Astrocyte (in vitro differentiated cells and primary cell): ENCODE measurements at places on chromosomes 2 and 18. TPM values are rescaled to one million over a fixed set of nuclear protein-coding genes. Genes with fewer than 3 reads are reported as not detected.

DNA sequence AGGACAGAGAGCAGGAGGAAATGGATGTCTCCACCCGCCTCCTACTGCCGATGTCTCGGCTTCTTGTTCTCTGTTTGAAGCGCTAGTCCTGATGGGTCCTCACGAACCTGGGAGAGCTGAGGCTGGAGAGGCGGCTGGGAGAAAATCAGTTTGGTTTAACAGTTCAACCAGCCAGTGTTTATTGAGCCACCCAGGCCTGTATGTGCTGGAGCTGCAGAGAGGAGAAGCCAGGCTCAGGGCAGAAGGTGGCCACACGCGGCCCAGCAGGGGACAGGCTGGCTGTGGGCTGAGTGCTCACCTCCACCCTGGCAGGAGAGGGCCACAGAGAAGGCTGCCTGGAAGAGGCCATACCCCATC lies 202.1 kb downstream of the CYP26B1 start:
- H3K36me3 ChIP-seq = no peaks in the 10 kb centered on the region
- no peak overlapping the region for H3K4me3 ChIP-seq
- DNase-seq = no peak
- H3K27me3 ChIP-seq = peaks cover 2% of the 10 kb centered on the region

- no peak overlapping the region for H3K27ac ChIP-seq
- H3K4me1 ChIP-seq = no peaks in the 10 kb centered on the region
- no peak for DNase-seq
- H3K4me3 ChIP-seq = no peak overlapping the region
These were observed 78.0 kb upstream of the OTX1 start for GRCh38 chr2:62972601-62973000.

- no peak overlapping the region for H3K27ac ChIP-seq
- peak; percentile 14 for DNase-seq
These were observed 124.5 kb upstream of the BARD1 start for GRCh38 chr2:214934006-214934405.

DNA sequence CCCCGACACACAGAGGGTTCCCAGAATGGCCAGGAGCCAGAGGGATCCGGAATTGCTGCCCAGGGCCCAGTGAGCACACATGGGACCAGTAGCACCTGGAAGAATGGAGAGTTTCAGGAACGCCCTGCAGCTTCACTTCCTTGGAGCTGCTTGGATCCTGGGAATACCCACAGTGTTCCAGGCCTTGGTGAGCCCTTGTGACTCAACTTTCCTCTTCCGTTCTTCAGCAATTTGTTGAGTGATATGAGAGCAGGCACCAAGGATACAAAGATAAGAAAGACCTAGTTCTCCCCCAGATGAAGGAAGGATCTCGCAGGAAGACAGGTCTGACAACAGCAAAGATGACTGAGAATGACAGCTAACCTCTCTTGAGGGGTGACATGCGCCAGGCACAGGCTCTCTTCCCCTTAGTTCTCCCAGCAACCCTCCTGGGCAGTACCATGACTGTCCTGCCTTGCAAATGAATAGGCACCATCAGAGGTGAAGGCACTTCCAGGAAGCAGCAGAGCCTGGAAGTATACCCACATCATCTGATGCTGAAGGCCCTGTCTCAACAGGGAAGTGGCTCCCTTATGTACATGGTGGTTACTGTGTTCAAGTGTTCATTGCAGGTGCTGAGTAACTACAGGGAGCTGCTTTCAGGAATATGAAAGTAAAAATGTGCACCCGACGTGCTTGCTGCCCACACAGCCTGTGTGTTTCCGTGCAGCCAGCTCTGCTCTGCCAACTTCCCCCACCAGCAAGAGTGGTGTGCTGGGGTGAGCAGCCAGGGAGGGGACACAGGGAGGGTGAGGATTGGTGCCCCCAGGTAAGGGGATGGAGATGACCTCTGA lies 116.2 kb downstream of the STPG4 start:
- no peak for DNase-seq
- H3K27me3 ChIP-seq = no peaks in the 10 kb centered on the region
- no peak overlapping the region for H3K27ac ChIP-seq
- H3K4me3 ChIP-seq = no peak overlapping the region
- H3K4me1 ChIP-seq = peaks cover 47% of the 10 kb centered on the region

- H3K4me3 ChIP-seq = no peak overlapping the region
- no peaks in the 10 kb centered on the region for H3K27me3 ChIP-seq
- DNase-seq = no peak
- no peaks in the 10 kb centered on the region for H3K4me1 ChIP-seq
- H3K27ac ChIP-seq = no peak overlapping the region
These were observed 85.2 kb upstream of the SESTD1 start for GRCh38 chr2:179349670-179350303.

- H3K4me1 ChIP-seq = peaks cover 3% of the 10 kb centered on the region
- H3K4me3 ChIP-seq = no peak overlapping the region
- DNase-seq = peak; percentile 84
- H3K36me3 ChIP-seq = no peaks in the 10 kb centered on the region
- H3K27me3 ChIP-seq = no peaks in the 10 kb centered on the region
- no peak overlapping the region for H3K27ac ChIP-seq
These were observed 101.7 kb upstream of the PGAP1 start for GRCh38 chr2:197028230-197028629.

DNA sequence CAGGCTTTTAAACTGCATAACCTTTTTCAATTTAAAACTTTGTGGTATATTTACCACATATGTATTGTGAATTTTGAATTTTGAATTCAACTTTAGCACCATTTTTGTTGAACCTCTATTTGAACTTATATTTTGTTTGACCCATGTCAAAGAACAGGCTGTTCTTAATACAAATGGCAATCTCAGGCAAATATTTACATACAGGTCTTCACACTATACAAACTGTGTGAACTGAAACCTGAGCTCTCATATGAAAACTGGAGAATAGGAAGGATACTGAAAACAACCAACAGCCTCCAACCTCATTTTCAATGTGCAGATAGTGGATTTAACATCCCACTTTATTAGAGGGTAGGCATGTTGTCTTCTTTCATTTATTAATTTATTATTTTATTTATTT lies 491.8 kb downstream of the KCNJ3 start:
- H3K4me1 ChIP-seq = no peaks in the 10 kb centered on the region
- no peaks in the 10 kb centered on the region for H3K27me3 ChIP-seq
- H3K36me3 ChIP-seq = no peaks in the 10 kb centered on the region
- DNase-seq = no peak

DNA sequence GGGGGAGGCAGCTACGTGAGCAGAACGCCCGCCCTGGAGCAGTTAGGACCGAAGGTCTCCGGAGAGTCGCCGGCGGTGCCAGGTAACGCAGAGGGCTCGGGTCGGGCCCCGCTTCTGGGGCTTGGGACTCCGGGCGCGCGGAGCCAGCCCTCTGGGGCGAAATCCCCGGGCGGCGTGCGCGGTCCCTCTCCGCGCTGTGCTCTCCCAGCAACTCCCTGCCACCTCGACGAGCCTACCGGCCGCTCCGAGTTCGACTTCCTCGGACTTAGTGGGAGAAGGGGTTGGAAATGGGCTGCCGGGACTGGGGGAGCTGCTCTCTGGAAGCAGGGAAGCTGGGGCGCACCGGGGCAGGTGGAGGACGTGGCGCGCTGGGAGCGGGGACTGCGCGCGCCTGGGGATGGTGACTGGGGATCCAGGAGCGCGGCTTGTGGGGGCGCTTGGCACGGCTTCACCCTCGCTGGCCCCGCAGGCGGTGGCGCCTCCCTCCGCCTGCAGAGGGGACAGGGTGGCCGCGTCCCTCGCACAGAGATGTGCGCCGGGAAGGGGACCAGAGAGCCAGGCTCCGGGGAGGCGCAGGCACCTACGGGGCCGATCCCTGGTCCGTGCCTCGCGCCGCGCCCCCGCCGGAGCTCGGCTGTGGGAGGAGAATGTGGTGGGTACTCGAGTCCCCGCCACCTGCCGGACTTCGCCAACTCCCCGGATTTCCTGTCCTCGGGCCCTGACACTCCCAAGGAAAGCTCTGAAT lies 688 bp downstream of the CDH20 start:
- no peak overlapping the region for H3K27ac ChIP-seq
- peak overlapping the region; percentile 58 for H3K4me3 ChIP-seq
- H3K4me1 ChIP-seq = peaks cover 10% of the 10 kb centered on the region
- DNase-seq = no peak
- no peaks in the 10 kb centered on the region for H3K36me3 ChIP-seq
- H3K27me3 ChIP-seq = no peaks in the 10 kb centered on the region

DNA sequence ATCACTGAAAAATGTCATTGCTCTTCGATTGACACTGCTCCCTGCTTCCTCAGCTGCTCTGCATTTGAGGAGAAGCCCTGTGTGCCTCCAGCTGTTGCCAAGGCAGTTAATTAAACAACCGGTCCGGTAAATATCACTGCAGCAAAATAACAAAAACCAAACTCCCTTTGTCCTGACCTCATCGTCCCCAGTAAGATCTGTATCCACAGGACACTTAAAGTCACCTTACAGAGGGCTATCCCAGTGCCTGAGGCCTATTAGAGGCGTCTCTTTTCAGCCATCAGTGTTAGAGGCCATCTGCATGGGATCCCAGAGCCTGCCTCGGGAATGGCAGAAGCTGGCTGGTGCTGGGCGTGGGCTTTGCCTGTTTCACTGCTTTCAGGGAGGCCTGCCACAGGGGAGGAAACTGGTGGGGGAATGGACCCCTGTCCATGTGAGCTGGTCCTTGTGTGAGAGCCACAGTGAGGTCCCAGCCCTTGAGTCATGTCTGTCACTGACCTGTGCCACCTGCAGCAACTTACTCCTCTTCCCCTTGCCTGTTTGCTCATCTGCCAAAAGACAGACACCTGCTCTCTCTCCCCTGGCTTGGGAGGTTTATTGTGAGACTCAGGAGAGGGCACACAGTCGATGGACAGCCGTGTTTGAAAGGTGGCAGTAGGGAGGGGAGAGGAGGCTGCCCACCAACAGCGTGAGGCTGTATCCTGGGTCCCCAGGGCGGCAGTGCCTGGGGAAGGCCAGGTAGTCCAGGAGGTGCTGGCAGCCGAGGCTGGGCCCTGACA lies 117.7 kb upstream of the MCFD2 start:
- peaks cover 46% of the 10 kb centered on the region for H3K4me1 ChIP-seq
- DNase-seq = no peak
- no peak overlapping the region for H3K4me3 ChIP-seq

GRCh38 chr2:42851740-42852250 lies 59.4 kb upstream of the HAAO start:
- no peaks in the 10 kb centered on the region for H3K27me3 ChIP-seq
- no peak overlapping the region for H3K27ac ChIP-seq
- DNase-seq = no peak
- no peaks in the 10 kb centered on the region for H3K36me3 ChIP-seq
- H3K4me1 ChIP-seq = no peaks in the 10 kb centered on the region

Gene TMEM127
- total RNA-seq = 41.7 and 45.5 TPM in 2 replicates

Gene ACKR3
- total RNA-seq = 72.7 and 88.3 TPM in 2 replicates

Gene RPL37A
- total RNA-seq = 2,566 and 2,632 TPM in 2 replicates

Gene SATB2
- total RNA-seq = 11.6 and 12.3 TPM in 2 replicates

Gene NAT8
- total RNA-seq = not detected in 2 replicates

Gene NEURL3
- total RNA-seq = 0.34 and 0.38 TPM in 2 replicates

Gene PLB1
- 0.98 and 1.9 TPM in 2 replicates for total RNA-seq
